ENCODE measurements at places on chromosomes 12 and 14.

GRCh38 chr12:49502590-49502989 lies 36.2 kb upstream of the KCNH3 start:
- no peak for DNase-seq

DNA sequence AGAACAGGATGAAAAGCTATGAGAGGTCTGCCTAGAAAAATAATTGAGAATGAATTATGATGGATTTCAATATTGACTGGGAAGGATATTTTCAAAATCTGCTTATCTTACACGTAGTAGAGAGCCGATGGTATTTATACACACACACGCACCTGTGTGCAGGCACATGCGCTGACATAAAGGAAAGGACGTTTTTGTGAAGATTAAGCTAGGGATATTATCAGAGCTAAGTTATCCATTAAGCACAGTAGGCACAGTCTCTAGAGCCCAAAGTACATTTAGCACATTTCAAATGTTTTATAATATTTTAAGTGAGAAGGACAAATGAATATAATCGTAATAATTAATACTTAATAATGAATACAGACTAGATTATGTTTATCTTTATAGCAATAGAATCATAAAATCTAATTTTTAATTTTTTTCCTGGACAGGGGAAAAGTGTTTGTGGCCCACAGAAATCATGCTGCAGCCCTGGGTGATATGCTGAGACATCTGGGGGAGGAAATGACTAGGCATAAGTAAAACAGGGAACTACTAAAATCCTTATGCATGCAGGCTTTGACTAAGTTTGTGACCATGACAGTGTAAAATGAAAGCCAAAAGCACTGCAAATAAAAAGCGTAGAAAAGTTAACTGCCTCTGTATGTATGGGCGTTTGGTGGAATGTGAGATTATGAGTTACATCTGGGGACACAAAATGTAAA lies 146.1 kb downstream of the KITLG start:
- no peak for DNase-seq

GRCh38 chr14:35368139-35368460 lies 36.4 kb downstream of the NFKBIA start:
- DNase-seq, result no peak

DNA sequence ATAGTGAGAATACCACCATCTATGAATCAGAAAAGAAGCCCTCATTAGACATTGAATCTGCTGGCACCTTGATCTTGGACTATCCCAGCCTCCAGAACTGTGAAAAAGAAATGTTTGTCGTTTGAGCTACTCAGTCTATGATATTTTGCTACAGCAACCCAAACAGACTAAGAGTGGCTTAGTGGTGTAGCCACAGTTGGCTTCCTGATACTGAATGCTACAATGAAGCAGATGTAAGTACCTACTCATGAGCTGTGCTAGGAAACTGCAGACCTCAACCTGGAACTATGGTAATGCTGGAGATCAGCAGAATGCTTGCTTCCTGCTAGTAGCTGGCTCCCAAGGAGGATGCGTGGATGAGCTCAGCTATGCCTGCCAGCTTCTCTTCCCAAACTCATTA lies 268.6 kb upstream of the CRY1 start:
- DNase-seq, result no peak

GRCh38 chr12:76143343-76144244 lies 59.1 kb upstream of the NAP1L1 start:
- DNase-seq, result no peak

- DNase-seq, result no peak
Observed at GRCh38 chr14:42095155-42095554, 488.5 kb downstream of the LRFN5 start.

DNA sequence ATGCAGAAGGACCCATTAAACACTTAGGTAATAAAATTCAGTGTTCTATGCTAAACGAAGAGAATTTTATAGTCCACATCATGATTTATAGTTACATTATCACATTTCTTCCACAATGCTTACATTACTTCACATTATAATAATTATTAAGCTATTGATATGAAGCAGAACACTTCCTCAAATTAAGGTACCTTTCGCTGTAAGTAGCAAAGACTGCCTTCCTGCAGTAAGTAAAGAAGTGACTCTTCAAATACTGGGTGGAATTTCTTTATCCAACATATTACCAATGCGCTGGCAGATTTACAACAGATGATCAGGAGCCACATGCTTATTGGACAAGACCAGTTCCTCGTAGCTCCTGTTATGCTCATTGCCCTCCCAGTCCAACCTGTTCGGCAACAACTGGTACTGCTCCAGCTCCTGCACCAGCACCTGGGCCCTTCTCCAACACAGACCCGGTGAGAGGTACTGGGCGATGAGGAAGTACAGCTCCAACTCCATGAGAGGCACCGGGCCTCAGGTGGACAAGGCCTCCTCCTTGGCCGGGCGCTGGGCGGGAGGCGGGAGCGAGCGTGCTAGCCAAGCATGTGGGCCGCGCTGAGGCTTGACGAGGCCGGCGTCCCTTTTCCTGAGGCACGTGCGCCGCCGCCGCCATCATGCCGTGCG lies 210.7 kb upstream of the ATP2B1 start:
- DNase-seq, result no peak

DNA sequence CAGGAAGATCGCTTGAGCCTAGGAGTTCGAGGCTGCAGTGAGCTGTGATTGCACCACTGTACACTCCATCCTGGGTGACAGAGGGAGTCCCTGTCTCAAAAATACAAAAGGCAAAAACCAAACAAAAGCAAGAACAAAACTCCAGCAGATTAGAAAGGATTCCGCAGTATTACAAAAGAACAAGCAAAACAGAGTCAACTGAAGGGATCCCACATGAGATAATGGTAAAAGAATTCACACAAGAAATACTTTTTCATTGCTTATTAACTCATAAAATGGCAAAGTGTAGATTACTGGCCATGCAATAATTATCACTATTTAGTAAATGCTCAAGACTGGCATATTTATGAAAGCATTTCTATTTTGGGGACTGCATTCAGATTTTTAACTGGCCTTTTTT lies 35.4 kb downstream of the BEST3 start:
- no peak for DNase-seq

GRCh38 chr12:32661706-32662105 lies 17.4 kb upstream of the DNM1L start:
- DNase-seq, result no peak

GRCh38 chr14:63563370-63564026 lies 20.3 kb upstream of the PPP2R5E start:
- DNase-seq, result no peak

GRCh38 chr12:16421806-16422205 lies 74.4 kb downstream of the MGST1 start:
- DNase-seq, result no peak

DNA sequence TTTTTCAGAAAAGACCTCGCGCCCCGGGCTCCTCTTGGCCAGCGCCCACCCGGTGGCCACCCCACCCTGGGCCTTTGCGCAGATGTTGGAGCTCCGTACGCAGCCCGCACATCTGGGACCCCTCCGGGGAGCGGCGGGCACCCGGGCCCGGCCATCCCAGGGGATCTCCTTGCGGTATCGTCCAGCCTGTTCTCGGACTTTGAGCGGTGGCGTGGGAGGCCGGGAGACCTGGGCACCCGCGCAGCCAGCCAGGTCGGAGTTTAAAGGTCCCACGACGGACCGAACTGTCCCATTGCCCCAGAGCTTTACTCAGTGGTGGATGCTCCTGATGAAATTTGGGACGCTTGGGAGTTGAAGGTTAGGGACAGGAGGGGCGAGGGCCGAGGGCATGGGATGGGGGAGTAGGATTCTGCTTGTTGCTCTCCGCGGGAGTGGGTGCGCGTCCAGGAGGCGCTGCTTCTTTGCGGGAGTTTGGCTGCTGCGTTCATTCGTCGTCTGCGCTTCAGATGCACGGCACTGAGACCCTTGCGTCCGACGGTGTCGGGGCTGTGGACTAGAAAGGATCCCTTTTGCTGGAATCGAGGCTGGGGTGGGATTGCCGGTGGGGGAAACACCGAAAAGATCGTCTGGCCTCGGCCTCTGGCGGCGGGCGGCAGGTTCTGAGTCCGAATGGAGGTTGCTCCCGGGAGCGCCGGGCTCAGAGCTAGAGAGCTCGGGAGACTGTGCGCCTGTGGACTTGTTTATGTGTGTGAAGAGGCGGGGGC lies 1.4 kb downstream of the NTF3 start:
- no peak for DNase-seq

DNA sequence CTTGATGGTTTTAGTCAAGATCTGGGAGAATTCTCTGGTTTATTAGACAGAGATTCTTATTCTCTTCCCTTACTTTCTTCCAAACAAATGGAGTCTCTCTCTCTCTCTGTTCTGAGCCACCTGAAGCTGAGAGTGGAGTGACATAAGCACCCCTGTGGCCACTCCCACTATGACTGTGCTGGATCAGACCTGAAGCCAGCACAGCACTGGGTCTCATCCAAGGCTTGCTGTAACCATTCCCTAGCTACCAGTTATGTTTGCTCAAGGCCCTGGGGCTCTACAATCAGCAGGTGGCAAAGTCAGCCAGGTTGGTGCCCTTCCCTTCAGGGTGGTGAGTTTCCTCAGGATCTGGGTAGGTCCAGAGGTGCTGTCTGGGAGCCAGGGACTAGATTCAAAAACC lies 568.5 kb downstream of the AACS start:
- no peak for DNase-seq

GRCh38 chr14:99062772-99063418 lies 209.1 kb downstream of the BCL11B start:
- DNase-seq, result no peak

GRCh38 chr12:89622115-89622514 lies 86.5 kb downstream of the ATP2B1 start:
- no peak for DNase-seq

DNA sequence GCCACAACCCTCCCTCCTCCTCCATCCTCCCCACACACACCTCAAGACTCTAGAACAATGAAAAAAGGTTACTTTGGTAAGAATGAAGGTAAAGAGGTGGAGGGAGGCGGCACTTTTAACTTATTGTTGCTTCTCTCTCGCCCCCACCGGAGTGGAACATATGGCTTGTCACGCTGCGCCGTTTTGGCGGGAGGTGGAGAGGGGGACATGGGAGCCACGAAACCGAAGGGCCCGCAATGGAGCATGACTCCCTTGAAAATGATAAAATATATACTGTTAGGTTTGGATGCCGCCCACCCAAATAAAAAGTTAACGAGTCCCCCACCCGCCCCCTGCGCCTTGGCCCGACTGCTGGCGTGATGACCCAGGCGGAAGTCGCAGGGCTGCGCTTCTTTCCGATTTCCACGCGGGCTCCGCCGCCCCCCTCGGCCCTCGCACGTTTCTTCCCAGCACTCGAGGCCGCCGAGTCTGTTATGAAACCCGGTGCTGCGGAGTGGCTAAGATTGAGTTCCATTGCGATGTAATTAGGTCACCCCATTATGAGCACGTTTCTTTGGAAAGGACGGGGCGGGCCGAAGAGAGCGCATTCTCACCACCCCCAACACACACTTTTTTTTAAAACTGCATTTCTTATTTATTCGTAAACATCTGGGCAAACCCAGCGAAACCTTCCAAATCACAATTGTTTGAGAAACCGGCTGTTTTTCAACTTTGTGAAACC lies 1.4 kb upstream of the ZFP36L1 start:
- DNase-seq, result peak; percentile 78

DNA sequence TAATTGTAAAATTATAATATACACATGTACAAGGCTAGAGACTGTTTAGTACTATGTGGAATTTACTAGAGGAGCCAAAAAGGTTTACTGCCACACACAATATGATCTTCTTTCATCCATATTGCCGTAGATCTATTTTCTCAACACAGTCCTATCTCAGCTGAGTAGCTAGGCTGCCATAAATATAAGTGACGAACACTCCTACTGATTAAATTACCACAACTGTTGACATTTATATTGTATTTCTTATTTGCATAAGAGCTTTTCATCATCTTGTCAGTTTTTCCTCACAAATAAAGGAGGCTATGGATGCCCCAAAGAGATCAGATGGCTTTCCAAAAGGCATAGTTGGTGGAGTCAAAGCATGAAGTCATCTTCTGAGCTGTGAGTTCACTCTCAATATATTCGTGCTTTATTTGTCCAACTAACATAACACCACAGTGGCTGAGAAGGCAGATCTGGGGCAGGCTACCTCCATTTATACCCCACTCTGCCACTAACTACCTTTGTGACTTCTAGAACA lies 78.6 kb downstream of the CCDC59 start:
- DNase-seq, result no peak

- DNase-seq, result no peak
Observed at GRCh38 chr12:92810370-92810769, 107.6 kb downstream of the PLEKHG7 start.

DNA sequence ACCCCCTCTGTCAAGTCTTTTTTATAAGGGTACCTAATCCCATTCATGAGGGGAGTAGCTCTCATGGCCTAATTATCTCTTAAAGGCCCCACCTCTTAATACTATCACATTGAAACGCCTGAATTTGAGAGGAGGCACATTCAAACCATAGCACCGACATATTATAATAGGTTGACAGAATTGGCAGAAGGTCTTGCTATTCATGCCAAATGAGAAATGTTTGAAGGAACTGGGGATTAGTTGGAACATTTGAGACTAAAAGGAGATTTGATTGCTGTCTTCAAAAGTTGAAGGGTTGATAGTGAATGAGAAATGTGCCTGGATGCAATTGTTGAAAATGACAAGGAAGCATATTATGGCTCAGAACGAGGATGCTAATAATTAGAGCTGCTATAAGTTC lies 331.1 kb downstream of the ATP23 start:
- DNase-seq, result no peak

- DNase-seq, result no peak
Observed at GRCh38 chr12:108575199-108575912, 13.0 kb downstream of the ISCU start.

DNA sequence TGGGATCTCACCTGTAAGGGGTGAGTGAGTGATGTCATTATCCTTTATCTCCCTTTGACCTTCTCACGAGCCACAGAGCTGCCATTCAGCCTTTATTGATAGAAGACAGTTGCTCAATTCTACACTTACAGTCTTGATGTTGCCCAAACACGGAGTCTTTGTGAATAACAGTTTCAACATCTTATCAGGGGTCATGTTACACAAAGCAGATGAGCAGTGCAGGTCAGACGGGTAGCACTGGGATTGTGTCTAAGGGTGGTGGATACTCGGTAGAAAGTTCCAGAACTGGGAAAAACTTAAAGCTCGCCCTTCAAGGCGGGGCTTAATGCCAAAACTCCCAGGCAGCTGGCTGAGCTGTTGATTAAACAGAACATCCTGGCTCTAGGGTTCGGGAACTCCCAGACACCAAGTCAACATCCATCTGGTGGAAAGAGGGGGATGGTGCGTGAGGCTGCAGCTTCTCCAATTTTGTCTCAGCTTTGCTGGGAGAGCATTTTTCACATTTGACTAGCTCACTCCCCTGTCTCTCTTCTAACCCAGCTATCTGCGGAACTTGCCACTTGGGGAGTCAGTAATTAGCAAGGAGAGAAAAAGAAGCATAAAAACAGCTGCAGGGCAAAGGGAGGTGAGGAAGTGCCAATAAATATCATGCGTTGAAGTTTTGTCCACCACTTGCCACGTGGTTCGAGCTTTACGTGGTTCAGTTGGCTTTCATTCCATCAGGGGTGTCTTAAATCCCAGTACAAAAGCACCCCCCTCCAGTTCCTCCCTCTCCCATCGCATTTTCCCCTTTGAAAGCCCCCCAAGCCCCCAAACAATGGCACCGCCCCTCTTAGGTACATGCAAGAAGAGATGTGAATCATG lies 31.0 kb downstream of the FOXN4 start:
- DNase-seq, result no peak

GRCh38 chr12:122981036-122981471 lies 573 bp downstream of the ARL6IP4 start:
- DNase-seq, result no peak

GRCh38 chr14:50985124-50985858 lies 41.0 kb upstream of the PYGL start:
- no peak for DNase-seq
